ENCODE measurements at places on chromosomes 12 and 14.
A peak's percentile ranks its signal among the peaks of the same experiment; 100 is the strongest.

DNA sequence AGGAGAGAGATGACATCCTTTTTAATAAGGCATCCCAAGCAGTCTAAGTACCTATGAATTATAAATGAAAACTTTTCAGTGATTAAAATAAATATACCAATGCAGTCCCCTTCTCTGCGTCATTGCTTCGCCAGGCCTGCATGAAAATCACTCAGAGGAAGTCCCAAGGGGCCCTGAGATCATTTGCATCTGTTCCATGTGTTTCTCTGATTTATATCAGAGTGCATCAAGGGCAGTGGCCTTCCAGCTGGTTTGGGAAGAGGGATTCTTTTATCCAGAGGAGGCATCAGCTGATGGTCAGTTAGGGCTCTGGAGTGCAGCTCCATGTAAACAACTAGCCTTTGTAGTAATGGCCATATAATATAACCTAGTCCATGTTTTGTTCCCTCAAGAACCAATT lies 210.1 kb downstream of the RGS6 start:
- peak; percentile 80 for DNase-seq

DNA sequence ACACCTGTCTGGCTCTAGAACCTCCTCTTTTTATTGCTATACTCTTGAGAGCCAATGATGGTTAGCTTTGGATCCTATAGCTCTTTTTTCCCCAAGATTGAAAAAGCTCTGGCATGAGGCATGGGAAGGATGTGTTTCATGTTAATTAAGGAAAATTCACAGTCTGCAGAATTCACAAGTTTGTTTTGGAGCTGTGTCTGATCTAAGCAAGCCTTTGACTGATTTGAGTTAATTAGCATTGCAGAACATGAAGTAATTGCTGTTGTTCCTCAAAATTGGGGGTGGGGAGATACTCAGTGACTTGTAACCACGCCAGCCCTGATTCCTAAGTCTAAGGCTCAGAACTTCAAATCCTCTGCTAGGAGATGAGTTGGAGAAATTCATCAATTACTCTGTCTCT lies 205.0 kb downstream of the SUDS3 start:
- no peak for DNase-seq

DNA sequence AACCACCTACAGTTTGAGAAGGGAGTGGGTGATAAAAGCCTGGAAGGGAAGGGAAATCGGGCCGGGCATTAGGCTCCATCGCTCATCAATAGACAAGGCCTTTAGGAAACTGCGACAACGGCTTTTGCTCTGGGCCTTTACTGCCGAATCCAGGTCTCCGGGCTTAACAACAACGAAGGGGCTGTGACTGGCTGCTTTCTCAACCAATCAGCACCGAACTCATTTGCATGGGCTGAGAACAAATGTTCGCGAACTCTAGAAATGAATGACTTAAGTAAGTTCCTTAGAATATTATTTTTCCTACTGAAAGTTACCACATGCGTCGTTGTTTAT lies 261 bp upstream of the RNU7-1 start:
- peak; percentile 85 for DNase-seq

- DNase-seq = no peak
These were observed 182.8 kb upstream of the ARHGAP5 start for GRCh38 chr14:31894351-31894750.

DNA sequence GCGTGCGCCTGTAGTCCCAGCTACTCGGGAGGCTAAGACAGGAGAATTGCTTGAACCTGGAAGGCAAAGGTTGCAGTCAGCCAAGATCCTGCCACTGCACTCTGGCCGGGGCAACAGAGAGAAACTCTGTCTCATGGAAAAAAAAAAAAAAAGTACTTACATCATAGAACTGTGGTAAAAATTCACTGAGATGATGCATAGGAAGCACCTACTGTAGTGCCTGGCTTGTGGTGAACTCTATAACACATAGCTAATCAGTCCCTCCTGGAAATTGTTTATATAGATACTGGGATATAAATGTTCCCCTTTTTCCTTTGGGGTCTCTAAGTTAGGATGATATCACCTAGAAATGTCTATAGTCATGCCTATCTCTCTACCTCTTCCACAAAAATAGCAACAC lies 89.7 kb upstream of the CPM start:
- no peak for DNase-seq

DNA sequence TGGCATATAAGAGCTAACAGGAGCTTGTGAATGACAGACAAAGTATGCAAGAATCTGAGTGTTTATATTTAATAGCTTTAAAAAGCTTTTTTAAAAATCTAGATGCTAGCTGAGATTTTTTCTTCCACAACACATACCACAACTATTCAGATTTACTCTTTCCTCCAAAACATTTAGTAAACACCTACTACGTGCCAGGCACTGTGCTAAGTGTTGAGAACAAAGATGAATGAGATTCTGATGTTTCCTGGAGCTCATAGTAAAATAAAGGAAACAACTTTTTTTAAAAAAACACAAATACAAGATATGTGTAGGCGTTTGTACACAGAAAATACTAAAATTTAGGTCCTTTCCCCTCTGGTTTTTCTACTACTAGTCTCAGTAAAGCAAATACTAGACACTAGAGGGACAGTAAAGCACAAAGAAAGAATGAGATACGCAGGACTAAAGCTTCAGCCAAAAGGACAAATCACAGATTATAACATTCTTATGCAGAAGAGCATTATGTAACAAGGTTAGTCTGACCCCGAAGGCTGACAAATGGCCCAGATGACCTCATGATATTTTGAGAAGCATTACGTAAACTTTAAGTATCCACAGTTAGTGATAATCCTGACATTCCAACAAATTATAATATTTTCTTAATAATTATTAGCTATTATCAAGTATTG lies 78.6 kb upstream of the PAWR start:
- DNase-seq = no peak

DNA sequence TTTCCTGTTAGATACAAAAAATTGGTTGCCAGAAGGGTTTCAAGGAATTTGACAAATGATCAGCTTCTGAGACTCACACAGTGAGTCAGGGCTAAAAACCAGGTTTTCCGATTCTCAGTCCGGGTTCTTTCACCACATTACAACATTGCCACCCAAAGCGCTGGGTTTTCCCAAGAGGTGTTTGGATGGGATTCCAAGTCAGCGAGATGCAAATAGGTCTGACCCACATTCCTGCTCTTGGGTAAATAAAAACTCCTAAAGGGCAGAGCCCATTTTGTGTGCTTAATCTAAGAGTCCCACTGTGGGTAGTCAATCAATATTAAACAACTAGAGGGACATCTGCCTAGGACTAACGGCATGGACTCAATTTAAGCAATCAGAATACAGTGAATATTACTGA lies 5.4 kb upstream of the RIC8B start:
- no peak for DNase-seq

DNA sequence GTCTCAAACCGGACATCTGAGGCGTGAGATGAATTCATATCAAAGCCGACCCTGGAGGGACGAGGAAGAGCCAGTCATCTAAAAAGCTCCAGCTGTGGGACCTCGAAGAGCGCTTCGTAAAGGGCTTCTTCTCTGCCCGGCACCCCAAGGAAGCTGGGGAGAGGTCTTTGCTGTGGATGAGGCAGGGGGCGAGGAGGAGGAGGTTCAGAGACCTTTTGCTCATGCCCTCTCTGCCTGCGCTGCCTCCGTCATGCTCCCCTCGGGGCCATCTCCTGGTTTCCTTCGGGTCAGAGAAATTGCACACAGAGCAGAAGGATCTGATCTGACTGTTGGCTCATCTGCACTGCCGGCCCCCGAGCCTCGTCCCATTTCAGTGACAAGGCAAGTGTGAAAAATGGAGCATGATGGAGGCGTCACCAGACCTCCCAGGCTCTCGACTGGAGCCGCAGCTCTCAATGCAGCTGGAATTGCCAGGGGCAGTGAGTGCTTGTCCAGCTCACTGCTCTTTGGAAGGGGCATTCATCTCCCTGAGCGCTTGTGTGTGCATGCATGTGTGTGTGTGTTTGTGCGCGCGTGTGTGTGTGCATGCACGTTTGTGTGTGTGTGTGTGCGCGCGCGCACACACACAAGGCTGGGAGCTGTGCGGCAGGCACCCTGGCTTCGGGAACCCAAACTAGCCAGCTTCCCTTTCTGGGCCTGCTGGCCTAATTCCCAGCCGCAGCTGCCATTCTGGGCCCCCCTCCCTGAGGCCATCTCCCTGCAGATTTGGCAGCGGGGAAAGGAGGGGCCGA lies 9.2 kb downstream of the CABP1 start:
- DNase-seq = no peak

DNA sequence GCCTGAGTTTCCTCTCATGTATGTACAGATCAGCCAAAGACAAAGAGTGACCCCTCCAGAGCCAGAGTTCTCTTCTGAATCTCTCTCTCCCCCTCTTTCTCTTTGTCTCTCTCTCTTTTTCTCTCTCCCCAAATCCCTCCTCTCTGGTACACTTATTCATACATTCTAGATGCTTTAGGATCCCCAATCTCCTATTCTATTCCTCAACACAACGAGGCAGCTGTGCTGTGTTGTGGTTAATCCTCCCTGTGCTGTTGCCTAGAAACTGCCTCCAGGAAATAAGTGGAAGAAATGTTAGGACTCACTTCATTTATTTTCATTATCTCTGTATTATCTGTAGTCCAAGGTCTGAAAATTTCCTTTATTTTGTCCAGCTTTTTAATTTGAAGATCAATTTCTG lies 350.5 kb upstream of the OR4E1 start:
- no peak for DNase-seq

DNA sequence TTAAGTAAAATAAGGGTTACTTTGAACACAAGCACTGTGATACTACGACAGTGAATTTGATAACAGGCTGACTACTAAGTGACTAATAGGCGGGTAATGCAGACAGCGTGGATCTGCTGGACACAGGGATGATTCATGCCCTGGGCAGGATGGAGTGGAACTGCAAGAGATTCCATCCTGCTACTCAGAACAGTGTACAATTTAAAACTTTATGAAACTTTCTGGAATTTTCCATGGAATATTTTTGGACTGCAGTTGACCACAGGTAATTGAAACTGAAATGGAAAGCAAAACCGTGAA lies 46.0 kb downstream of the YEATS4 start:
- DNase-seq = no peak

All from DMS79 (cell line).